A549 (cell line): ENCODE measurements at places on chromosomes 1 and 21.

- DNase-seq: no peak
These were observed 245.6 kb downstream of the RRAGC start for GRCh38 chr1:38613996-38614395.

DNA sequence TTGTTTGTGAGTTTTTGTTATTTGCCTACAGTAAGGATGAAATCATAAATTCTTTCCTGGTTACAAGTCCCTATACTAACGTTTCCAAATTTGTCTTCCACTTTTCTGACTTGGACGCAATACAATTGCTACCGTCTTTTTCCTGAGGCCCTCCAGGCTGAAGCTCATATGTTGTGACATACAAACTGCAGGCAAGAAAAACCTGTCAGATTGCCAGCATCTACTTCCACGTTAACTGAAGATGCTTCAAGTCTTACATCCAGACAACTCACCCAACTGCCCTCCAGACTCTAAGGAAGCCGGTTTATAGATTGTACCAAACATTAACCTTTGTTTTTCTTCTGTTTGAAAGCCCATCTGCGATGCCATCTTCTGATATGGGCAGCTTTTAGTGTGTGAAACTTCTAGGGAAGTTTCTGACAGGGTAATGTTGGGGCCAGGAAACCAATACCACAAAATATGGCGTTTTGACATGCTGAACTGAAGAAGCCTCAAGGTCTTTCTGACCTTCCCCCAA, 21.4 kb upstream of the RNF11 start:
- DNase-seq: no peak

GRCh38 chr21:45538381-45539045, 3.7 kb downstream of the SLC19A1 start:
- no peak for DNase-seq

- no peak for DNase-seq
These were observed 8.3 kb downstream of the SDE2 start for GRCh38 chr1:225990705-225991464.

DNA sequence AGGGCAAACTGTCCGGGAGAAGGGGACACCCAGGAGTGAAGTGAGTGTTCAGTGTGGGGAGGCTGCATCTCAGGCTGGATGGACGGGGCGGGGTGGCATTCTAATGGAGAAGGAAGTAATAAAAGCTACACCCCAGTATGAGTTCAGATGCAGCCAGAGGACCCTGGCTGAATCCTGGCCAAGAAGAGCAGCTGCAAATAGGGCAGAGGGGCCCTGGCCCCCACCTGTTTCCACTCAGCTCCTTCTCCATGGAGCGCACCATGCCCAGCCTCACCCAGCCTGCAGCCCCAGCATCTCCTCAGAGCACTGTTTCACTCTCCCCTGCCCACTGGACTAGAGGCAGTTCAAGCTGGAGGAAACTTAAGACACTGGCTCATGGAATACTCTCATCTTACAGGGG, 46.4 kb downstream of the KCND3 start:
- DNase-seq: no peak

DNA sequence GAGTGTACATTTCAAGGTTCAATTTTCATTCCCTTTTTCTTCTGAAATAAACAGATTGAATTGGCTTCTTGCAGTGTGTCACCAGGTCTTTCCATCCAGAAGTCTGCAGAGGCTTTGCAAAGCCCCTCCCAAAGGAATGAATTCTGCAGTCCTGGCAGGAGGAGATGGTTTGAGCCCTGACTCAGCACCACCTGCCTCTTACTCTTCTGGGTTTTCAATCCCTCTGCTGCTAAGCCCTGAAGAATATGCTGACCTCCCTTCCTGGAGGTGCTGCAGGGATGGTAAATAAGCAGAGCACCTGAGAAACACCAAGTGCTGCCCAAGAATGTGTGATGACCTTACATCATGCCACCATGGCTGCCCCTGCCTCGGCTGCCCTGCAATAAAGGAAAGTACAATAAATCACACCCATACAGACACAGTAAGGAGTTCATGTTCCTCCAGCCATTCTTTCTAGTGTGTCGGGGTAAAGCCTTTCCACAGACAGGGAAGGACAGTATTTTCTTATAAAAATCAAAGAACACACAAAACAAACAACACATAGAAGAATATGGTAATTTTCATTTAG, 209.2 kb downstream of the ZNF326 start:
- no peak for DNase-seq

GRCh38 chr1:52268372-52268771, 97.6 kb downstream of the CC2D1B start:
- no peak for DNase-seq

- DNase-seq: no peak
These were observed 15.9 kb downstream of the PALMD start for GRCh38 chr1:99661780-99662179.

DNA sequence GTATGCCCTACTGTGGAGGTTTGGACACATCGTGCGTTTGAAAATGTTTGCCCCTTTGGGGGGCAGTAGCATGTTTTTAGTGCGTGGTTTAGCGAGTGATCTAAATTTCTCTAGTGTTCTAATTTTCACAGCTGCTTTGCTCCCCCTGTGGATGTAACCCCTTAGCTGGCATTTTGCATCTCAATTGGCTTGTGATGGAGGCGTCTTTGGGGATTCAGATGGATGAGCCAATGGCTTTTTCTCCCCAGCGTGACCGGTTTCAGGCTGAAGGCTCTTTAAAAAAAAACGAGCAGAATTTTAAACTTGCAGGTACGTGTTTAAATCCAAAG, 836 bp downstream of the CDC7 start:
- DNase-seq: peak; percentile 28

DNA sequence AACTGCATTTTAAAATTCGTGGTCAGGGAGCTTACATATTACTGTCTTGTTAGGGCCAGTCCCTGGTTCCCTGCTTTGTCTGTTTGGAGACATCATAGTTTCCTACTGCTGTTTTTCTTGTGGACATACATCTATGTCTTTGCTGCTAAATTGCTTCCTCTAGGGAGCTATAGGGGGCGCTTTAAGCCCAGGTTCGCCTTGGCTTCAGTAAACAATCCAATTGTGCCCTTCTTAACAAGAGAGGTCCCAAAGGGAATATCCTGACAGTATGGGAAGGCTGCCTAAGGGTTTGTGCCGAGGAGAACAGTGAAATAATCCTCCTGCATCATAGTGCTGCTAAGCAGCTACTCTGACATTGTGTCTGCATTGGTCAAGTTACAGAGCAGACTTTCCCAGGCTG, 112.5 kb downstream of the USH2A start:
- DNase-seq: no peak

DNA sequence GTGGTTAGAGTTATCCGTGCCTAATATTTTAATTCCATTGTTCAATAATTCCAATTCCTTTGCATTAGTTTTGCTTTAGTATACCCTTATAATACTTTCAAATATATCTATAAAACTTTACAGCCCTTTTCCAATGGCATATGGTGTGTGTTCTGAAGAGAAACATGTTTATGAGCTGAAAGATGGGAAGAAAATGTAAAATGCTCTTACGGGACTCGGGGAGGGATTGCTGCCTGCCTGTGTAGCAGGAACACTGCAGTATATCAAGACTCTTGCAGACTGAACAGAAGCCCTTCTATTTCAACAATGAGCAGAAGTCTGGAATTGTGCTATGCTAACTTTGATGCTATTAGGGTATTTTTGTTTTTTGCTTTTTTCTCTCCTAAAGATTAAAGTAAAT, 406.8 kb downstream of the PTBP2 start:
- DNase-seq: no peak

- peak; percentile 25 for DNase-seq
These were observed 253.2 kb downstream of the CRB1 start for GRCh38 chr1:197521118-197521739.

- DNase-seq: no peak
These were observed 39.3 kb upstream of the TENT5C start for GRCh38 chr1:117566556-117566955.

DNA sequence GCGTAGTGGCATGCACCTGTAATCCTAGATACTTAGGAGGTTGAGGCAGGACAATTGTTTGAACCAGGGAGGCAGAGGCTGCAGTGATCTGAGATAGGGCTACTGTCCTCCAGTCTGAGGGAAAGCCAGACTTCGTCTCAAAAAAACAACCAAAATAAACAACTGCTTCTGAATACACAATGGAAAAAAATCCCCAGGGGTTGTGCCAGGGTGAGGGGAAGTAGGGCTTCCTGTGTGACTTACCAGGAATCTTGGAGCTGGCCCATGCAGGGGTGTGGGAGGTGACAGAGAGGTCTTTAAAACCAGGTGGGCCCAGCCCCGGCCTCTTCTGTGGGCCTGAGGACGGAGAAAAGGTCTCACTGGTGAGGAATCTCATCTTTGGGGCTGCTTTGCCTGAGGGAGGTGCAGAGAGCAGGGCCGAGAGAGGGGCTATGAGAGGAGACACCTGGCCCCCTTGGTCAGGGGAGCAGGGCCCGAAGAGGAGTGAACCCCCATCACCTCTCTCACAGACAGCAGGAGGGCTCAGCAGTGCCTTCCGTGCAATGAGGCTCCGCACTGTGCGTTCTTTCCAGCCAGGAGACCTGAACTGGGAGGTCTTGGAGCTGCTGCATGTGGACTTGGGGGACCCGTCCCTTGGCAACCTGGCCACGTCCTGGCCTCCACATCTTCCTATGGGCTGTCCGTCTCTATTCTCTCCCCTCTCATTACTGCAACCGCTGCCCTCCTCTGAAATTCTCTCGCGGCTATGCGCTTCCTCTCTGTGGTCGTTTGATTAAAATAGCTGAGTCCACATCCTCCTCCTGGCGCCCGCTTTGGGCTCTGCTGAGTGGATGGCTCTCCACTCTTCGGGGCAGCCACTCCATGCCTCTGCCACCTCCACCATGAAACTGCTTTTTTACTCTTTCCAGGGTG, 10.7 kb downstream of the PLA2G5 start:
- no peak for DNase-seq

- no peak for DNase-seq
These were observed 70.2 kb downstream of the GADD45A start for GRCh38 chr1:67755160-67755559.

GRCh38 chr1:33931111-33931475, 67.2 kb downstream of the HMGB4 start:
- DNase-seq: no peak

DNA sequence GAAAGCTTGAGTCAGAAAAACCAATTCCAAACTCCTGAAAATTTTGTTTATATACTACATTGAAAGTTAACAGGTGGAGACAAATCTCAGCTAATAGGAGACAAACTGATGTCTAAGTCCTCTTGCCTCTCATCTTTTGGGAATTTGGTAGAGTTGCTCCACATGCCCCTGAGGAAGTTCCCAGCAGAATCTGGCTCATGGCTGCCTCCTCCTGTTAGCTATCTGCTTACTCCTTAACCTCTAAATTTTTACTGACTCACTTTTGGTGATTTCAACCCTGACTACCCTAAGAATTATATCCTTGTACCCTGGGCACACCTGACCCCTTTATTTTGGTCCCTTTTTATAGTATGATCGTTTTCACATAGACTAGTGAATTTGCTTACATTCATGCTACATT, 633.7 kb upstream of the USP24 start:
- DNase-seq: peak; percentile 11

DNA sequence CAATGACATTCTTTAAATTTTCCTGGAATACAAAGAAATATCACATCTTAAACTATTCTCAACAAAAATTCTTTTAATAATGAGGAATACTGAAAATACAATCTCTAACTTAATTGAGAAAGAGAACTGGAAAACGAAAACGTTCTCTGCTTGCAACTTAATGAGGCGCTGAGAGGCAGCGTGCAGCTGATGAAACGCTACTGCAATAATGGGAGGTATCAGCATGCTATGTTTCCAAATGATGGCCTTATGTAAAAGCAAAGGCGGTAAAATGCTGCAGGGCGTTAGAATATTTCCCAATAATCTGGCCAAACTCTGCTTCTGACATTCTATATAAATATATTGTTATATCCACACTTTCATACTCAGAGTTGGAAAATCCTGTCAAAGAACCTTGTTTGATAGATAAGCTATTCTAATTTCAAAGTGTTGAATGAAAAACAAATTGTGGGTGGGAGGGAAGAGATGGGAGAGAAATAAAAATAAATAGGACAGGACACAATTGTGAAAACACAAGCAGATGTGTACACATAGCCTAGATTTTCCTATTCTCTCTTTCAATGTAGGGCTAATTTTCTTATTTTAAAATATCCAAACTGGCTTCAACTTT, 70.9 kb downstream of the APP start:
- no peak for DNase-seq

DNA sequence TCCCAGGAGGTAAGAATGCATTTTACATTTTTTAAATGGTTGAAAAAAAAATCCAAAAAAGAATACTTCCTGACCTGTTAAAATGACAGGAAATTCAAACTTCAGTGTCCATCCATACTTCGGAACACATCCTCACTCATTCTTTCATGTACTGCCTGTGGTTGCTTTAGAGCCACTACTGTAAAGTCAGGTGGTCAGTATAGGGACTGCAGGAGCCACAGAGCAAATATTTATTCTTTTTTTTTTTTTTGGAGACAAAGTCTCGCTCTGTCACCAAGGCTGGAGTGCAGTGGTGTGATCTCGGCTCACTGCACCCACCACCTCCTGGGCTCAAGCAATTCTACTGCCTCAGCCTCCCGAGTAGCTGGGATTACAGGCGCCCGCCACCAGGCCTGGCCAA, 124.7 kb downstream of the CLIC6 start:
- DNase-seq: no peak

GRCh38 chr1:172941471-172941870, 109.3 kb downstream of the TNFSF18 start:
- no peak for DNase-seq

GRCh38 chr21:43315244-43316137, 111.4 kb downstream of the SIK1 start:
- no peak for DNase-seq

DNA sequence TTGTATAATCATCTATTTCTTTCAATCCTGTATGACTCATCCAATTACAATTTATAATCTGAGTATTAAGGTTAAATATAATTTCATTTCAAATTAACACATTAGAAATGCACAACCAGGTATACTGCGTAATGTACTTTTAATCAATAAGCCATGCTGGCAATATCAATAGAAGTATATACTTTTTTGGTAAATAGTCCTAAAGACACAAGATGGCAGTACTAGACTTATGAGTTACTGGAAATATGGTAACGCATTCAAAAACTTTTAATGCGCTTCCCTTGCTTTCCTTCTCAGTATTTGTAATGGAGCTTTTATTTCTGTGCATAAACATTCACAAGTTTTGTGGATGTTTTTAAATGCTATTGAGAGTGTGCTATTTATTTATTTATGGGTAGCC, 1162.0 kb upstream of the TMPRSS15 start:
- no peak for DNase-seq

DNA sequence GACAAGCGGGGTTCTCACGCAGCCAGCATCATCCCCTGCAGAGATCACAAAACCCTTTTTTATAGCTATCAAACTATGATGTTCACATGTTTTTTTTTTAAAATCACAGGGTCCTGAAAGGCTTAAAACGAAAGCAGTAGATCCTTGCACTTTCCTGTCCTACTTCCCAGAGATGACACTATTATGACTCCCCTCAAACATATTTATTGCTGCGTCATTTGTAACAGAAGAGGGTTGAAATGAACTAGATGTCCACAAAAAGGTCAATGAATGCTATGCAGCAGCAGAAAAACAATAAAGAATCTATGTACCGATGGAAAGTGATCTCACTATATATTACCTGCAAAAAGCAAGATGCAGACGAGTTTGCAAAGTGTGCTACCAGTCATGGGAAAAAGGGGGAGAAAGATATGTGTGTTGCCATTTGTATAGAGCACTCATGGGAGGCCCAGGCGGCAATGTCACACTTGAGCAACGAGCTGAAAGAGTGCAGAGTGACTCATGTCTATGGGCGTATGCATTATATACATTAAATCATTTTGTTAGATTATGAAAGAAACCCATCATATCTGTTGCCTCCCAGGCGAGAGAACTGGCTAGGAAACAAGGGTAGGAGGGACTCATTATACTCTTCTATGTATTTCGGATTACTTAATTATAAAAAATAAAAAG, 68.9 kb upstream of the PARP1 start:
- peak; percentile 13 for DNase-seq
